ENCODE measurements at places on chromosomes 13 and 19.

DNA sequence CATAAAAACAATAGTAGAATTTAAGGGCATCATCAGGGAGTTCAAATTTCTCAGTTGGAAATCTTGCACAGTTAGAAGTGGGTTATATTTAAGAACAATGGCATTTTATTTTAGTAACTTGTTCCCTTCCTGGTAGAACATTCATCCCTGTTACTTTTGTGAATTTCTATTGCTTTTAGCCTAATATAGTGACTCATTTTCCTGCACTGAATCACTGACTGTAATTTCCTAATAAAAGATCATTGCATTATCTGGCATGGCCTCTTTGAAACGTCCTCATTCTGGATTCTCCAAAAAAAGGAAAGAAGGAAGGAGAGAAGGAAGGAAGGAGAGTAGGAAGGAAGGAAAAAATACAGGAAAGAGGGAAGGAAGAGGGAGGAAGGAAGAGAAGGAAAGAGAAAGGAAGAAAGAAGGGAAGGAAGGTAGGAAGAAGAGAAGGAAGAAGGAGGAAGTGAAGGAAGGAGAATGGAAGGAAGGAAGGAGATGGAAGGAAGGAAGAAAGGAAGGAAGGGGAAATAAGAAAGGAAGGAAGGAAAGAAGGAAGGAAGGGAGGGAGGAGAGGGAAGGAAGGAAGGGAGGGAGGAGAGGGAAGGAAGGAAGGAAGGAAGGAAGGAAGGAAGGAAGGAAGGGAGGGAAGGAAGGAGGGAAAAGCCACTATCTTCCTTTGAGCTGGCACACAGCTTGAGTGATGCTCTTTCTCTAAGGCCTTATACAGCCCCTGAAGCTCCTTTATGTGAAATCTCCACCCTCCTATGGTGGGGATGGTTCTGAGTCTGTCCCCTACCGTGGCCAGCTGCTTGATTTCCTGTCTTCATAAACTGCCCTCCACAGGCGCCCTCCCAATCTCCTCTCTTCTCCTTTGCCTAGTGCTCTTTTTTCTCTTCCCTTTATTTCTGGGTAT, 29.8 kb upstream of the TM9SF2 start:
- peak; percentile 41 for DNase-seq

DNA sequence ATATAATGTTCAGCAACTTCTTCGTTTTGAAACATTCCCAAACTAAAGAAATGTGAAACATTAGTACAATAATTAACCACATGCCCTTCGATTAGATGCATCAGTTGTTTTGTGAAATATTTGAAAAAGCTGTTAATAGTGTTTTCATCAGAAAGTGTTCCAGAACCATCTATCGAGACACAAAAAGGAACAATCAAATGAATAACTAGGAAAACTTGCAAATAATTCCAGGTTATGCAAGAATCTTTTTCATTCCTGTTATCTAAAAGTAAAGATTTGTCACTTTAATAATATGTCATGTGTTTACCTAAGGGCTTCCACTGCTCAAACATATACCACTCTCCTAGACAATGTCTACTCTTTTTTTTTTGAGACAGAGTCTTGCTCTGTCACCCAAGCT, 904.2 kb upstream of the MIR17HG start:
- no peak for DNase-seq

DNA sequence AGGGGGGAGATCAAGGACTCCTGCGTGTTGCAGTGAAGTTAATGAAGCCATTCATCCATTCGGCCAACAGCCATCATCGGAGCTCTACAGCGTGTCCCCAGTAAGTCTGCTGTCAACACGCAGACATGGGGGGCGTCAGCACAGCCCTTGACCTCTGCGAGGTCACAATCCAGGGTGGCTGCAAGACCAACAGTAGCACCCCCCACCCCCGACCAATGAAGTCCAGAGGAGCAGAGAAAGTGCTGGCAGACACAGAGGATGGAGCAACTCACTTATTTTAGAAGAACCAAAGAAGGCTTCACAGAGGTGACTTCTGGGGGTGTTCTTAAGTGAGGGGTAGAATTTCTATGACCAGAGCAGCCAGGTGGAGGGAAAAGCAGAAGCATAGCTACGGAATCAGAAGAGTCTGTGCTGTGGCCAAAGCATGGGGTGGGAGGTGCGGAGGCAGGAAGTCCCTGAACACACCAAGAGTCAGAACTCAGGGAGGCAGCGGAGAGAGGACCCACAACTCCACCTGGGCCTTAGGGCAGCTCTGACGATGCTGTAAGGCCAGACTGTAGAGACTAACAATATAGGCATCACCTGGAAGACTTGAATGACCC, 185.4 kb downstream of the FOXO1 start:
- DNase-seq = no peak

DNA sequence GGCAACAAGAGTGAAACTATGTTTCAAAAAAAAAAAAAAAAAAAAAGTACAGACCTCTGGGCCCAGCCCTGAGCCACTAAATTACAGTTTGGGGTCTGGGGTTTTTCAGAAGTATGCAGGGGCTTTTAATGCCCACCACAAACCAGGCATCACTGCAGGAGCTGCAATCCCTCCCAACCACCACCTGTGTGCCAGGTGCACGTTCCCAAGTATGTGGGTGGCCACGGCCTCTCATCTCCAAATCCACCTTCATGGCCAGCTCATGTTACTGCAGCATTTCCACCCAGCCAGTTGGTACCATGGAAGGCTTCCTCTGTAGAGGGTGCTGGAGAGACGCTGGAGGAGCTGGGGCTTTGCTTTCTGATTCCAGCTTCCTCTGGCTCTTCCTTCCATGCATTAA, 26.5 kb downstream of the CEP89 start:
- no peak for DNase-seq

GRCh38 chr13:30074431-30074830, 224.0 kb upstream of the UBL3 start:
- DNase-seq = no peak

GRCh38 chr13:28320884-28321574, 173.9 kb downstream of the FLT1 start:
- no peak for DNase-seq

DNA sequence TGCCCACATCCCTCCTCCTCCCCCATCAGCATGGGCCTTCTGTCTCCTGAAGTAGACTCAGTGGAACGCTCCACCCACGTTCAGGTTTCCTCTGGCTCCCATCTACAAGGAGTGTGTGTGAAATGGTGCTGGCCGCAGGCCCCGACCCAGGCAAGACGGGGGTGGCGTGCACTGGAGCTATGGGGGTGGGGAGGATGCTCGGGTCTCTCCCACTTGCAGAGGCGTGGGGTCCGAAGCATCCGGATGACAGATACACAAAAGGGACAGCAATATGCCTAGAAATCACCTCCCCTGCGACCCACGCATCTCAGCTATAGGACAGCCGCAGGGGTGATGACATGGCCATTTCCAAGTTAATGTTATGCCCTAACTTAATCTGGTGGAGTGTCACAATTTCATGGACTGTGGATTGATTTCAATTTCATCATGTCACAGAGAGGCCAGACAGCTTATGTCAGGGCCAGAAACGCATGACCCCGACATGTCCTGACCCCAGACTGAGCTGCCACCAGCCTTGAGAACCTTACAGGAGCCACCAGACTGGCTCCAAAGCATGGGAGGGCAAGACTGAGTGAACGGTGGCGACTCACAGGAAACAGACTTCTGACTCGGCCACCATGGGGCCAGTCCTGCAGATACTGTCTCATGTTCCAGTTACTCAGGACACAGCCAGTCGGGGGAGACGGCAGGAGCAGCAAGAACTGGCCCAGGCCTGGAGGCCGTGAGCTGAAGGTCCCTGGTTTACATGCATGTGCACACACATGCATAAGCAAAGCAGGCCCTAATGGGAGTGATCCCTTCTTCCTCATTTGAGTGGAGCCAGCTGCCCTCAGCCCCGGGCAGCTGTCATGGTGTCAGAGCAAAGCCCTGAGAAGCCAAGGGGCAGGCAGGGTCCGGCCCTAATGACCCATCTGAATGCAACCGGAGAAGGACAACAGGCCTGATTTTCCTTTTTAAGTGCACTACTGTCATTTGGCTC, 82.2 kb downstream of the SLC7A1 start:
- peak; percentile 25 for DNase-seq

- peak; percentile 99 for DNase-seq
These were observed at the start of gene ZNF555 for GRCh38 chr19:2840794-2841791. ZNF555 (plus strand) TSS chr19:2841475; CDS start chr19:2841573, 98 bp downstream.

- DNase-seq = no peak
These were observed 580.4 kb downstream of the UQCRFS1 start for GRCh38 chr19:28632371-28633080.

DNA sequence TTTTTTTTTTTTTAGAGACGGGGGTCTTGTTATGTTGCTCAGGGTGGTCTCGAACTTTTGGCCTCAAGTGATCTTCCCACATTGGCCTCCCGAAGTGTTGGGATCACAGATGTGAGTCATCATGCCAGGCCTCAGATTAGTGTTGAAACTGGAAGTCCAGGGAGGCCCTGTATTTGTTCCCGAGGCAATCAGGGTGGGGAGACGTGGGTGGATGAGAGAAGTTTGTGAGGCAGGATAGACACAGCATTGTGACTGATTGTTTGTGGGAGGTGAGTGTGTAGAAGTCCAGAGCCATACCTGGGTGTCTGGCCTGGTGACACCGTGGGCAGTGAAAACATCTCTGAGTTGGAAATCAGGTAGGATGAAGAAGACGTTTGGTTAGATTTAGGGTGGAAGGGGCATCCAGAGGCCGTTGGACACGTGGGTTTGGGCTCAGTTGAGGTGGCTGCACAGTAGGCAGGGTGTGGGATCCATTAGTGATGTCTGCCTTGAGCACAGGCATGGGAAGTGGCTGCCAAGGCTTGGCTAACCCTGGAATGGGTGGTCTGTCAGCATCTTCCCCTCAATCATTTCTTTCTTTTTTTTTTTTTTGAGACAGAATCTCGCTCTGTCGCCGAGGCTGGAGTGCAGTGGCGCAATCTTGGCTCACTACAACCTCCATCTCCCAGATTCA, 12.4 kb downstream of the RTN2 start:
- no peak for DNase-seq

- DNase-seq = no peak
These were observed 149.8 kb downstream of the ZNF536 start for GRCh38 chr19:30521937-30522336.

DNA sequence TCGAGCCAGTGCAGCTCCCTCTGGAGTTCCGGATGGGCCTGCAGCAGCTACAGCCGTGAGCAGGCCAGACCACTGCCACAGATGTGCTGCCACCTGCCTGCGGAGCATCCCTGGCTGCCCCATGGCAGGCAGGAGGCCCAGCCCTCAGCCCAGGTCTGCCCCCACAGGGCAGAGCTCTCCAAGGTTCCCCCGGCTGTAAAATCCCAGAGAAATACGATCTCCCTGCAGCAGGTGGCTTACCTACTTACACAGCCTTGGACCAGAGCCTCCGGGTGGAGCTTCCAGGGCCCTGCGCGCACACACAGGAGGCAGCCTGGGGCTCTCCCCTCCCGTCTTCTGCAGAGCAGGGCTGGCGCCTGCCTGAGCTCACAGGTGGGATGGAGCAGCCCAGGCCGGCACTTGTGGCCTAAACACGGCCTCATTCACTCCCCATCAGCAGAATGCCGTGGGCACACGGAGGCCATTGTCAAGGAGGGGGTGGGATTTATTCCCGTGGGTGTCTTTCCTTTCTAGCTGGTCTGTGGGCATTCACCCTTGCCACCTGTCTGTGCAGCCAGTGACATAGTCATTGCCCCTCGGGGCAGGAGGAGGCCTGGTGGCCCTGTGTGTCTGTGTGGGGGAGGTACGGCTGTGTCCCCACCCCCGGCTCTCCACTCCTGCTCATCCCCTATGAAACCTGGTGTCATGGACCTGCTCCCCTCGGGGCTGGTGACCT, 118.0 kb downstream of the KDM4B start:
- DNase-seq = no peak

DNA sequence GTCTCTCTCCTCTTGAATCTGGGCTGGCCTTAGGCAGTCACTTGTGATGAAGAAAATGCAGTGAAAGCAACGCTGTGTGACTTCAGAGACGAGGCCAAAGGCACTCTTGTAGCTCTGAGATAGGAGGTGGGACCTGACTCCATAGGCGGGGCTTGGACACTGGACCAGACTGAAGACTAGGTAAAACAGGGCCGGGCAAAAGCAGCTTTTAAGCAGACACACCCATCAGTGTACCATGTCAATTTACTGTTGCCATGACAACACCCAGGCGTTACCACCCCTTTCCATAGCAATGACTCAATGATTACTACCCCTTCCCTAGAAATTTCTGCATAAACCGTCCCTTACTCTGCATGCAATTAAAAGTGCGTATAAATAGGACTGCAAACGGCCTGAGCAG, 6.6 kb upstream of the EID2 start:
- no peak for DNase-seq

DNA sequence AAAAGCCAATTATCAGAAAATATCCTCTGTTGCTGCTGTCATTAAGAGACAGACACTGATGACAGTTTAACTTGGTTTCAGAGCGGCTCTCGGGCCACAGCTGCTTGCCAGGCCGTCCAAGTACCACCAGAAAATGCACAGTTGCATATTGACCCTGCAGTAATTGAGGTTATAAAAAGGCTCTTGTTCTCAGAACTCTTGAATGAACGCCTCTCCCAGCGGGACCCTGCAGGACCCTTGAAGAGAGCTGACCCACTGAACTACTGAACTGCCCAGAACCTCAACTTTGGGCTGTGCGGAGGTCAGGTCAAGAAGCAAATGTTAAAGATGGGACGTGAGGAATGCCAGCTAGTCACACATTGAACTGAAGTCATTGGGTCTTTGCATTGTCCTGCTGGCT, 1559.0 kb upstream of the SLC10A2 start:
- no peak for DNase-seq

GRCh38 chr13:95463531-95463930, 89.0 kb upstream of the CLDN10 start:
- no peak for DNase-seq

DNA sequence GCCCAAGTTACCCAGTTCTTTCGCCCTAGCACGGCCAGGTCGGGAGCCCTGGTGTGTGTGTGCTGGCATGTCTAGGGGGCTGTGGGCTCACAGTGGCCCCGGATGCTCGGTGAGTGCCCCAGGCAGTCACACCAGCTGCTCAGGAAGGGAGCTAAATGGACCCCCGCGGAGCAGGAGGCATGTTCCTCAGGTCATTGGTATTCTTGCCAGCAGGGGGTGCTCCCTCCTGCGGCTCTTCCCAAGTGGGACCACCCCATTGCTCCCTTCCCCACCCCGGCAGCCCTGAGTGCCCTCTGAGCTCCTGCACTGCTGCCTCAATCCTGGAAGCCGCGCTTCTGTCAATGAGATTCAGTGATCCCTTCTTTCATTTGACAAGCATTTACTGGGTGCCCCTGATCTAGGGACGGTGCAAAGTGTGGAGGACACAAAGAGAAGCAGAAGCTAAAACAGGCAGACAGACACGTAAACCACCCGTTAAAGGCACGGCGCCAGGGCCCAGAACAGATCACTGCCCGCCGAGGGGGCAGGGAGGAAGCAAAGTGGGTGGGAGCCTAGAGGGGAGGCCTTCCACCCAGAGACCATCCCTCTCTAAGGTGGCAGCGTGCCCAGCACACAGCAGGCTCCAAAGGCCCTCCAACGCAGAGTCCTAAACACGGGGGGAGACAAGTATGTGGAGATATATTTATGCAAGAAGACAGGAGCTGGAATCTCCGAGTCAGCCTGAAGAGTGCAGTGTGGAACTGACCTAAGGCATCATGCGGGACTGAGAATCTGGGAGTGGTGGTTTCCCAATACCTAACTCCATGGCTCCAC, 5.2 kb upstream of the ADPRHL1 start:
- peak; percentile 35 for DNase-seq

All from fibroblast of upper back skin (primary cell).